Large intestine (tissue), 12 donors: ENCODE measurements at places on chromosomes 12 and 14. TPM values are rescaled to one million over a fixed set of nuclear protein-coding genes. Genes with fewer than 3 reads are reported as not detected.

Gene TMEM229B
- 11.9 TPM for polyA plus RNA-seq

- H3K4me3 ChIP-seq: no peak overlapping the region
- H3K27me3 ChIP-seq: no peaks in the 10 kb centered on the region
- peaks cover 13% of the 10 kb centered on the region for H3K4me1 ChIP-seq
- DNase-seq: no peak
Observed at GRCh38 chr12:122028165-122028904, 6.7 kb downstream of the BCL7A start.

DNA sequence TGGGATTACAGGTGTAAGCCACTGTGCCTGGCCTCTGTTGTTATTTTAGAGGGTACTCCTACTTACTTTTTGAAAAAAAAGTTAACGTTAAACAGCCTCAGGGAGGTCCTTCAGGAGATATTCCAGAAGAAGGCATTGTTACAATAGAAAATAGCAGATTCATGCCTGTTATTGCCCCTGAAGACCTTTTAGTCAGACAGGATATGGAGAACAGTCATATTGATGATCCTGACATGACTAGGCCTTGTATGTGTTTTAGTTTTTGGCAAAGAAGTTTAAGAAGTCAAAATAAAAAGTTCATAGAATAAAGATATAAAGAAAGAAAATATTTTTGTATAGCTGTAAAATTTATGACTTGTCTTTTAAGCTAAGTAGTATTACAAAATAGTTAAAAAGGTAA lies 45.3 kb downstream of the WASHC3 start:
- H3K27me3 ChIP-seq: no peaks in the 10 kb centered on the region
- H3K4me1 ChIP-seq: no peaks in the 10 kb centered on the region
- no peak overlapping the region for H3K4me3 ChIP-seq
- H3K36me3 ChIP-seq: peaks cover 9% of the 10 kb centered on the region

DNA sequence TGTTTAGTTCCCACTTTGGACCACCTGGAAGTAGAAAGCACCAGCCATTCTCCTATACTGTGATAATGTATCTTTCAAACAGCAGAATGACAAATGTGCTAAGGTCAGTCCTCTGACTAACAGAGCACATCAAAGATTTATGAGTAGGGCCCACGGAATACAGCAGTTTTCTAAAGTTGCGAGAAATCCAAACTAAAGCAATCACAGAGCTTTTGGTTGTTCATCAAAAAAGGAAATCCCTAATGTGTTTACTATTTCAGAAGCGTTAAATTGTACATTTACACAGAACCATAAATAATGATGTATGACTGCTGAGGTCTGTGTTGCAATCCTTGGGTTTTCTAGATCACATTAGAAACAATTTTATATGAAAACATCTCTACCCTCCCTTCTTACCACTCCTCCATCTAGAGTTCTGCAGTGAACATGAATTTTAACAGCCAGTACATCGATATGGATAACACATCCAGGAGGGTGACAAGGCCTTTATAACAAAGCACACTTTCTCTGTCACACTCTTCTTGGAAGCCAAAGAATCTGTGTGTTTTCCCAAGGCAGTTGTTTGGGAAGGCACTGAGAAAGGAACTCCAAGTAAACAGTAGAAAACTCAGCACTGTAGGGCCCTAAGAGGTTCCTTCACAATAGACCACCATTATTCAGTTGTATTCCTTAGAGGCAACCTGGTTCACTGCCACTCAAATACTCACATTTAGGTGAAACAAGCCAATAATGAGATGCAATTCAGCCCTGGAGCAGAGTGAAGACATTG lies 7.3 kb downstream of the KITLG start:
- H3K36me3 ChIP-seq: no peaks in the 10 kb centered on the region
- no peak for DNase-seq
- no peak overlapping the region for H3K4me3 ChIP-seq
- no peak overlapping the region for H3K27ac ChIP-seq

DNA sequence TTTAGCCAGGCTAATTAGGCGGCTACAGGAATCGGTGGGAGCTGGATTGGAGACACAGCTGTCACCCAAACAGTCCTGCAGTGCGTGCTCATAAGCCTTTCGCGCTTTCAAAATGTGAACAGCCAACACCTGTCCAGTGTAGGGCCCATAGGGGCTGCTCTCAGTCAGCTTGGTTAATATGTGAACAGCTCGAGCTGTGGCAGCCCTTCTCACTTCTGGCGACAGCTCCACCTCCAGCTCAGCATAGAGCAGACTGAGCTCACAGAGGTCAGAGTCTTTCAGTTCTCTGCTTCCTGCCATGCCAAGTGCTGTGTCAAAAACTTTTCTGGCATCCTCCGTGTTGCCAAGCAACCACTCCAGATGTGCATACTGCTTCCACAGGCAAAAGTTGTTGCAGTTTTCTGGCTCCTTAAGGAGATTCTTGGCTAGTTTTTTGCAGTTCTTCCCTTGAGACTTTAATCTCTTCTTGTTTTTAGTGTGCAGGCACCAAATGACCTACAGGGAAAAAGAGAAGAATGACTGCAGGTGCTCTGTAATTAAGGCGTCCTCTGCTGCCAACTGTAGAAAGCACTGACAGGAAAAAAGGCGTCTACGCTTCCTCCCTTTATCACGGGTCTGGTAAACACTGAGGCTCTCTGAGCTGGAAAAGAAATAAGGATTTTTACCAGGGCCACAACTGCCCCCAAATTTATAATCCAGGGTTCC lies 32.5 kb downstream of the PSMC1 start:
- peaks cover 7% of the 10 kb centered on the region for H3K4me1 ChIP-seq
- H3K27me3 ChIP-seq: no peaks in the 10 kb centered on the region
- peaks cover 79% of the 10 kb centered on the region for H3K36me3 ChIP-seq

Gene SPIC
- polyA plus RNA-seq: 0.13 TPM

- H3K4me3 ChIP-seq: no peak overlapping the region
- no peaks in the 10 kb centered on the region for H3K27me3 ChIP-seq
- H3K36me3 ChIP-seq: peaks cover 32% of the 10 kb centered on the region
- H3K4me1 ChIP-seq: no peaks in the 10 kb centered on the region
- H3K27ac ChIP-seq: no peak overlapping the region
- DNase-seq: no peak
Observed at GRCh38 chr12:132926415-132926833, 29.7 kb downstream of the ZNF605 start.

- peaks cover 24% of the 10 kb centered on the region for H3K36me3 ChIP-seq
- H3K4me3 ChIP-seq: no peak overlapping the region
- peaks cover 83% of the 10 kb centered on the region for H3K4me1 ChIP-seq
Observed at GRCh38 chr12:113244047-113244460, 22.8 kb downstream of the TPCN1 start.

- H3K27ac ChIP-seq: no peak overlapping the region
- no peaks in the 10 kb centered on the region for H3K36me3 ChIP-seq
- H3K4me3 ChIP-seq: no peak overlapping the region
Observed at GRCh38 chr12:116657921-116658495, 79.9 kb downstream of the SPRING1 start.

- no peaks in the 10 kb centered on the region for H3K4me1 ChIP-seq
- DNase-seq: no peak
- no peak overlapping the region for H3K4me3 ChIP-seq
- peaks cover 10% of the 10 kb centered on the region for H3K27me3 ChIP-seq
Observed at GRCh38 chr14:34134484-34134883, 183.6 kb upstream of the EGLN3 start.

Gene KCNC2
- 0.42 TPM for polyA plus RNA-seq

GRCh38 chr12:123067654-123068053 lies 83.2 kb downstream of the PITPNM2 start:
- H3K4me1 ChIP-seq: peaks cover 40% of the 10 kb centered on the region
- H3K27ac ChIP-seq: no peak overlapping the region
- DNase-seq: no peak
- no peaks in the 10 kb centered on the region for H3K36me3 ChIP-seq

Gene HOXC12
- not detected for polyA plus RNA-seq

DNA sequence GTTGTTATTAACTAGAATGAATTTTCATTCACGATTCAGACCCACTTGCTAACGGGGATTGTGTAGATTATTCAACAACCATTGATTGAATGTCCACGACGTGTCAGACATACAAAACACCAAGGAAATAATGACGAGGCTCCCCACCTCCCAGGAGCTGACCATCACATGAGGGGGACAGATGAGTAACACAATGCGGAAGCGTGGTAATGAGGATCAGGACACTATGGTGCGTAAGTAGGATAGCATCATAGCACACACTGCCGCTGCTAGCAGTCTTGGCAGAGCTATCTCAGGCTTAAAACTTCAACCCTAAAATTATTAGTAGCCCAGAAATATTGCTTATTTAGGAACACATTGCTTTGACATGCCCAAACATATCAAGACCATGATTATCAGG lies 265.8 kb downstream of the EGLN3 start:
- H3K36me3 ChIP-seq: no peaks in the 10 kb centered on the region
- no peaks in the 10 kb centered on the region for H3K4me1 ChIP-seq
- no peak overlapping the region for H3K4me3 ChIP-seq
- H3K27me3 ChIP-seq: no peaks in the 10 kb centered on the region
- no peak overlapping the region for H3K27ac ChIP-seq

Gene TTC6
- 2.1 TPM for polyA plus RNA-seq

GRCh38 chr12:3127832-3128231 lies 50.7 kb downstream of the TSPAN9 start:
- DNase-seq: no peak
- no peak overlapping the region for H3K27ac ChIP-seq
- no peak overlapping the region for H3K4me3 ChIP-seq
- H3K36me3 ChIP-seq: no peaks in the 10 kb centered on the region
- H3K27me3 ChIP-seq: no peaks in the 10 kb centered on the region
- no peaks in the 10 kb centered on the region for H3K4me1 ChIP-seq

Gene TAS2R50
- 0.04 TPM for polyA plus RNA-seq

DNA sequence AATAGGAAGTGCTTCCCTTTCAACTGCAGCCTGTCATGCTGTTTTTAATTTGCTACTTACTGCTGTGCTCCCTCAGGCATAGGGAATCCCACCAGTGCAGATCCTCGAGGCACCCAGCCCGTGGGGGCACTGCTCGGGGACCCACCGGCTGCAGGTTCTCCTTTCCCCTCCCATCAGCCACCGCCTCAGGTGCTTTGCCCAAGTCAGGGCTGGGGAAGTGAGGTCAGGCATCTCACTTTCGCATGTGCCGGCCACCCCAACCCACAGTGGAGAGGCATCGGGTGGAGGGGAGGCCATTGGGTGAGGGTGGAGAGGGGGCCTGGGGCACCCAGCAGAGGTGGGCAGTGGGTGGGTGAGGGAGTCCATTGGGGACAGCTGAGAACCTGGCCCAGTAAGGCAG lies 41.9 kb upstream of the MAX start:
- H3K4me1 ChIP-seq: no peaks in the 10 kb centered on the region
- no peak overlapping the region for H3K27ac ChIP-seq
- H3K36me3 ChIP-seq: no peaks in the 10 kb centered on the region
- DNase-seq: no peak

DNA sequence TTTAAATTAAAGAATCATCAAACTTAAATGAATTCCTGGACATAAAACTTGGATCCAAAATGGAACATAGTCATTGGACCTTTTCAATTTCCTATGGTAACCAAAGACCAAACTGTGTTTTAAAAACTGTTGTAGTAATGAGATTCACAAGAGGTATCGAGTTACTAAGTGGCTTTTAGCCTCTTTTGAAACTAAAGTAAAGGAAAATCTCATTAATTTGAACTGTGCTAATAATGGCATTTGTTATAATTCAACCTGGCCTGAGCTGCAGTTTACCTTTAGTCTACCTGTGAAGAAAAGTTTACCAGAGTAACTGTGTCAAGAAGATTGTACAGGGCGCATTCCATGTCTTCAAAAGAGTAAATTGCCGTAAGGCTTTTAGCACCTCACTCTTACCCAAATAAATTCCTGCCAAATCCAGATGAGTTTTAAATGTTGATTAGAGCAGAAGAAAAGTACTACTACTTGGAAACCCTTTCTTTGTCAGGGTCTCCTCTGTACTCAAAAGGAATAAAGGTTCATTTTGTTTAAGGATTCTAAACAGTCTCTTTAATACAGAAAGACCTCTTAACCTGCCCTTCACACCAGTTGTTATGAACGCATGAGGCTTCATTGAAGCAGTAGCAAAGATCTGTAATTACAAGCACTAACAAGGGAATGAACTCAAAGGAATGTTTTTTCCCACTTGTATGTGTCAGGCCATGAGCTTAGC lies 17.1 kb upstream of the MED13L start:
- no peak overlapping the region for H3K4me3 ChIP-seq
- no peaks in the 10 kb centered on the region for H3K27me3 ChIP-seq
- no peak for DNase-seq
- H3K4me1 ChIP-seq: peaks cover 14% of the 10 kb centered on the region
- H3K36me3 ChIP-seq: no peaks in the 10 kb centered on the region

- H3K4me1 ChIP-seq: no peaks in the 10 kb centered on the region
- no peak for DNase-seq
- no peak overlapping the region for H3K27ac ChIP-seq
- H3K4me3 ChIP-seq: no peak overlapping the region
- no peaks in the 10 kb centered on the region for H3K27me3 ChIP-seq
- no peaks in the 10 kb centered on the region for H3K36me3 ChIP-seq
Observed at GRCh38 chr12:71011261-71011660, 90.7 kb upstream of the PTPRR start.

Gene RASSF9
- polyA plus RNA-seq: 2.4 TPM

Gene DPPA3
- not detected for polyA plus RNA-seq

DNA sequence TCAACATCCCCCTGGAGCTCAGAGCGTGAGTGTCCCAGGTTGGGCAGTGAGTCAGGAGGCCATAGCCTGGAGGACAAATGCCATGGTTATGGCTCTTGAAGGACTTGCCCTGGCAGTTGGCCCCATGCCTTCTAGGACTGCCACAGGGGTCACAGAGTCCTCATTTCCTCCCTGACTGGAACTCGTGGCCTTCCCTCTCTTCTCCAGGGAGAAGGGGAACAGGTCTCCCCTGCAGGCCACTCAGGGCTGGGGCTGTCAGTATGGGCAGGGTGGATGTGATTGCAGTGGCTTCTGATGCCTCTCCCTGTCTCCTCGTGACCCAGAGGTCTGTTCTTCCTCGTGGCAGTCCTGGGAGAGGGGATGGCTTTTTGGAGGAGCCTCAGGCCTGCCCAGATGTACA lies 70.7 kb downstream of the ADCK1 start:
- no peak overlapping the region for H3K27ac ChIP-seq
- no peaks in the 10 kb centered on the region for H3K27me3 ChIP-seq
- no peaks in the 10 kb centered on the region for H3K36me3 ChIP-seq
- H3K4me1 ChIP-seq: no peaks in the 10 kb centered on the region
- DNase-seq: no peak
- H3K4me3 ChIP-seq: no peak overlapping the region

GRCh38 chr14:69553252-69553651 lies 21.4 kb downstream of the CCDC177 start:
- no peak overlapping the region for H3K4me3 ChIP-seq
- H3K27ac ChIP-seq: no peak overlapping the region
- DNase-seq: no peak
- H3K4me1 ChIP-seq: no peaks in the 10 kb centered on the region
- H3K36me3 ChIP-seq: no peaks in the 10 kb centered on the region
- peaks cover 18% of the 10 kb centered on the region for H3K27me3 ChIP-seq

Gene DHRS4L2
- 29.1 TPM for polyA plus RNA-seq

GRCh38 chr12:68957273-68957672 lies 24.3 kb upstream of the CPM start:
- H3K4me3 ChIP-seq: no peak overlapping the region
- no peaks in the 10 kb centered on the region for H3K27me3 ChIP-seq
- no peak for DNase-seq
- H3K4me1 ChIP-seq: peaks cover 13% of the 10 kb centered on the region
- no peaks in the 10 kb centered on the region for H3K36me3 ChIP-seq

- no peak overlapping the region for H3K4me3 ChIP-seq
- no peak for DNase-seq
- H3K27ac ChIP-seq: no peak overlapping the region
- H3K4me1 ChIP-seq: no peaks in the 10 kb centered on the region
- no peaks in the 10 kb centered on the region for H3K36me3 ChIP-seq
- H3K27me3 ChIP-seq: no peaks in the 10 kb centered on the region
Observed at GRCh38 chr14:81565441-81566290, 32.0 kb upstream of the SEL1L start.

GRCh38 chr12:29733060-29733459 lies 50.7 kb downstream of the TMTC1 start:
- H3K4me3 ChIP-seq: no peak overlapping the region
- H3K4me1 ChIP-seq: no peaks in the 10 kb centered on the region
- no peaks in the 10 kb centered on the region for H3K36me3 ChIP-seq
- DNase-seq: no peak
- no peaks in the 10 kb centered on the region for H3K27me3 ChIP-seq
